ENCODE measurements at places on chromosomes 12 and 14. TPM values are rescaled to one million over a fixed set of nuclear protein-coding genes. Genes with fewer than 3 reads are reported as not detected.

- peaks cover 20% of the 10 kb centered on the region for H3K36me3 ChIP-seq
- peak overlapping the region; percentile 96 for H3K4me3 ChIP-seq
- peaks cover 33% of the 10 kb centered on the region for H3K4me1 ChIP-seq
Measured at GRCh38 chr14:74302152-74302628, 544 bp downstream of the ABCD4 start.

- H3K27me3 ChIP-seq, result peaks cover 6% of the 10 kb centered on the region
- no peaks in the 10 kb centered on the region for H3K36me3 ChIP-seq
- H3K27ac ChIP-seq, result no peak overlapping the region
- DNase-seq, result no peak
- H3K4me3 ChIP-seq, result no peak overlapping the region
Measured at GRCh38 chr12:15318841-15319240, 3.5 kb upstream of the PTPRO start.

GRCh38 chr14:52089218-52089617 is 20.4 kb upstream of the NID2 start:
- H3K27me3 ChIP-seq, result no peaks in the 10 kb centered on the region
- no peaks in the 10 kb centered on the region for H3K36me3 ChIP-seq
- no peak overlapping the region for H3K4me3 ChIP-seq
- DNase-seq, result no peak
- no peaks in the 10 kb centered on the region for H3K4me1 ChIP-seq

GRCh38 chr12:120726510-120726793 is 826 bp downstream of the ACADS start:
- peak overlapping the region; percentile 75 for H3K4me3 ChIP-seq
- peaks cover 28% of the 10 kb centered on the region for H3K36me3 ChIP-seq
- H3K27me3 ChIP-seq, result no peaks in the 10 kb centered on the region

DNA sequence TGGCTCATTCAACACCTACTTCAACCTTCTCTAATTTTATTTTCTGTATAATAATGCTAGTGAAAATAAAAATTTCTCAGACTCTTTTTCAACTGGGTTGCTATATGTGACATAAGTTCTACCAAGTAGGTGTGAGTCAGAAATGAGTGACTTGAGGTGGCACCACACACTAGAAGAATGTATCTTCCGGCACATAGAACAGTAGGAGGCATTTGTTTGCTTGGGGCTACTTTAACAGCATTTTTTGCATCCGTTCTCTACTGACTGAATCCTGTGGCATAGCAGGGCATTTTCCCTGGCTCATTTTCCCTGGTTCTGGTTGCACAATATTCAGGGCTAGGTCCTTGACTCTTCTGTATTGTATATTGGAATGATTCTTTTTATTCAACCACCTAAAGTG is 194.0 kb upstream of the SLC16A7 start:
- H3K27me3 ChIP-seq, result no peaks in the 10 kb centered on the region
- DNase-seq, result no peak
- H3K4me3 ChIP-seq, result no peak overlapping the region
- H3K27ac ChIP-seq, result no peak overlapping the region
- no peaks in the 10 kb centered on the region for H3K4me1 ChIP-seq

DNA sequence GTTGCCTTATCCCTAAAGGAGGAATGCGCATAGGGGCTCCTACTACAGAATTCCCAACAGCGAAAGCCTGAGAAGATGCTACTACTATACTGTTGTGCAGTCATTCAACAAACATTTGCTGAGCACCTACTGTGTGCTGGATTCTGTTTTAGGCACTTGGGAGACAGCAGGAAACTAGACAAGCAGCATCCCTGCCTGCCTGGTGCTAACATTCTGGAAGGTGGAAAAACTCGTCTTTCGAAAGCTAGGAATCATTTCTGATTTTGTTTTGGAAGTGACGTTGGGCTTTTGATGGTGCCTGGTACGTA is 131.5 kb upstream of the NCOR2 start:
- H3K36me3 ChIP-seq, result no peaks in the 10 kb centered on the region
- DNase-seq, result no peak
- H3K27me3 ChIP-seq, result no peaks in the 10 kb centered on the region
- H3K4me3 ChIP-seq, result no peak overlapping the region
- H3K4me1 ChIP-seq, result peaks cover 13% of the 10 kb centered on the region

DNA sequence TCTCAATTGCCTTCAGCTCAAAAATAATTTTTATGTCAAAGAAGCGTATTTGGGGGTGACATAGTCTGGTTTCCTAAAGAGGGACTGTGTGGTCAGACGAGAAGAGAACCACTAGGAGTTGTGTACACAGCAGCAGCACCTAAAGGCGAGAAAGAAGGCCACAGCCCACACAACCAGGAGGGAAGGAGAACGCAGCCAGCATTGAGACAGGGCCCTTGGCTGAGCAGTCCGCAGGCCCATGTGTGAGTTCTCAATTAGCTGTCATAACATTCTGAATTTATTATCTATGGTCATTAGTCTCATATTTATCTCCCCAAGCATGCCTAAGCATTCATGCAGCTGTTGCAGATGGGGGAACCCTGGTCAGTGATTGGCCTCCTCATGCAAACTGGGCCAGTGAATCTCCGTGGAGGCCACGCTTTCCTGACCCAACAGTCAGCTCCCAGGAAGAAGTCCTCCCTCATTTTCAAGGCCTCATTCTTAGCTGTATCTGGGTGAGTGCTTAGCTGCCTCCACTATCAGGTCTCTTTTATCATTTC is 81.2 kb upstream of the ATF7IP start:
- no peaks in the 10 kb centered on the region for H3K36me3 ChIP-seq
- H3K4me1 ChIP-seq, result no peaks in the 10 kb centered on the region
- DNase-seq, result no peak
- H3K27me3 ChIP-seq, result no peaks in the 10 kb centered on the region
- no peak overlapping the region for H3K27ac ChIP-seq

DNA sequence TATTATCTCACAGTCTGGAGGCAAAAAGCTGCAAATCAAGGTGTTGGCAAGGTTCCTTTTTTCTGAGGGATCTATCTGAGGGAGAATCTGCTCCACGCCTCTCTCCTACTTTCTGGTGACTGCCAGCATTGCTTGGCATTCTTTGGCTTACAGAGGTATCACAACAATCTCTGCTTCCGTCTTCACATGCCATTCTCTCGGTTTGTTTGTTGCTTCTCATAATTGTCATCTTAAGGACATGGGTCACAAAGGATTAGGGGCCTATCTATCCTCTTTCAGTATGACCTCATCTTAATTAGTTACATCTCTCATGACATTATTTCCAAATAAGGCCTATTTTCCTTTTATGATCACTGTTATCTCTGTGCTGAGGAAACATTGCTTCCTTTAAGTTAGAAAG is 345.0 kb downstream of the FOXG1 start:
- H3K27me3 ChIP-seq, result no peaks in the 10 kb centered on the region
- no peaks in the 10 kb centered on the region for H3K36me3 ChIP-seq
- H3K4me3 ChIP-seq, result no peak overlapping the region
- H3K4me1 ChIP-seq, result no peaks in the 10 kb centered on the region
- no peak overlapping the region for H3K27ac ChIP-seq
- no peak for DNase-seq

- H3K4me1 ChIP-seq, result no peaks in the 10 kb centered on the region
- no peak overlapping the region for H3K27ac ChIP-seq
- H3K27me3 ChIP-seq, result no peaks in the 10 kb centered on the region
- H3K36me3 ChIP-seq, result peaks cover 57% of the 10 kb centered on the region
- DNase-seq, result no peak
- no peak overlapping the region for H3K4me3 ChIP-seq
Measured at GRCh38 chr12:101764051-101764792, 25.0 kb upstream of the SYCP3 start.

DNA sequence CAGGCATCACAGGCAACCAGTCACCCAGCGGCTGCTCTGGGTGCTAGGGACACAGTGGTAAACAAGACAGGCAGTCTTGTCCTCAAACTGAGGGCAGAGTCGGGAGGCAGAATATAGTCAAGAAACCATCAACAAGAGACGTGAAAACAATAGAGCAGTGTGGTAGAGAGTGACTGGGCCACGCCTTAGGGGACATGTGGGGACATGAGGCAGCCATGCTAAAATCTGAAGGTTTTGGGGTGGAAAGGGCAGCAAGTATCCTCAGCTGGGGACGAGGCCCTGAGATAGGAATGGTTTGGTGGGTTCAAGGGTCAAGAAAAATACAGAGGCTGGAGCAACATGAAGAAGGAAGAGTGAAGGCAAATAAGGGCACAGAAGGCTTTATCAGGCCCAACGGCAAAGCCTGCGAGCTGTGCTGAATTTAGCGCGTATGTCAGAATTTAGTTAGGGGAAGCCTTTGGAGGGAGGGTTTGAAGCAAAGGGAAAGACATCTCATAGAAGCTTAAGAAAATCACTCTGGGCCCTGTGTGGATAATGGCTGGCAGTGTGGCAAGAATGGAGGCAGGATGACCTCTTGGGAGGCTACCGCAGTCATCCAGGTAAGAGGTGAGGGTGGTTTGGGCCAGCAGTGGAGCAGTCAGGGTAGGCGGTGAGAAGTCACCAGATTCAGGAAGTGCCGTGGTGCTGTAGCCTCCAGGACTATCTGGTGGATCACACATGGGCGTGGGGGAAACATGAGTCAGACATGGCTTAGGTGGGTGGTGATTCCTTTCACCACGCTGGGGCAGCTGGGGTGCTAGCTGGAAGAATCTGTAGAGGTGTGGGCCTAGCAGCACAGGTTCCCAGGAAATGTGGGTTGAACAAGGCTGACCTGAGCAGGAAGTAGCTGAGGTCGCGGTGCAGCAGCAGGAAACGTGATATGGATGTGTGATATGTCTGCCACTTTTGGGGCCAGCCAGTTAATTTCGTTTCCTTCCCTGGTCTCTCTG is 3.0 kb downstream of the EVL start:
- H3K36me3 ChIP-seq, result peaks cover 45% of the 10 kb centered on the region
- DNase-seq, result peak; percentile 78
- H3K4me1 ChIP-seq, result peaks cover 67% of the 10 kb centered on the region
- H3K27me3 ChIP-seq, result no peaks in the 10 kb centered on the region
- H3K4me3 ChIP-seq, result peak overlapping the region; percentile 77

GRCh38 chr12:109783965-109784244 is 49.3 kb downstream of the TRPV4 start:
- no peaks in the 10 kb centered on the region for H3K36me3 ChIP-seq
- no peaks in the 10 kb centered on the region for H3K4me1 ChIP-seq
- H3K27me3 ChIP-seq, result no peaks in the 10 kb centered on the region
- no peak overlapping the region for H3K27ac ChIP-seq
- DNase-seq, result no peak

DNA sequence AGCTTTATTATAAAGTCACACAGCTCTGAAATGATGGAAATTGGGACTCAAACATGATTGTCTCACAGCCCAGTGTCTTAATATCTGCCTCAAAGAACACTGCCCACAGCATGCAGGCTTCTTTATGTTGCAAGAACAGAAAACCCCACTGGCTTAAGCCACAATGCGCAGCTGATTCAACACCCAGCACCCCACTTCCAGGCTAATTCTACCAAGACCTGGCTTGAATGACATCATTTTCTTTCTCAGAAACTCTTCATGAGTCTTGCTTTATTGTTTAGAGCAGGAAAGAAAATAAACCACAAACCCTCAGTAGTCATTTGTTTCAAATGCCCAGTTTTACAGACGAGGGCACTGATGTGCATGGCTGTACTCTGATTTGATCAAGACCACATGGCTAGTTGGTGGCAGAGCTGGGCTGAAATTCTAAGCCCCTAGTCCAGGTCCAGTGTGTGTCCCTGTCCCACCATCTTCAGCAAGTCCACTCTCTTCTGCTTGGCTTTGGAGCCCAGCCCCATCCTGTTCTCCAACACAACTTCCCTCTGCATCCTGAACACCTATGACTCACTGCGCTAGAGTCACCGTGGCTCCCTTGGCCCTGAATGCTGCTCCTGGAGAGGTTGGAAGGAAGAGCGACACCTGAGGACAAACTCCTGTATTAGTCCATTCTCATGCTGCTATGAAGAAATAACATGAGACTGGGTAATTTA is 50.3 kb upstream of the SRSF5 start:
- H3K27me3 ChIP-seq, result no peaks in the 10 kb centered on the region
- no peak overlapping the region for H3K4me3 ChIP-seq
- H3K36me3 ChIP-seq, result peaks cover 13% of the 10 kb centered on the region

DNA sequence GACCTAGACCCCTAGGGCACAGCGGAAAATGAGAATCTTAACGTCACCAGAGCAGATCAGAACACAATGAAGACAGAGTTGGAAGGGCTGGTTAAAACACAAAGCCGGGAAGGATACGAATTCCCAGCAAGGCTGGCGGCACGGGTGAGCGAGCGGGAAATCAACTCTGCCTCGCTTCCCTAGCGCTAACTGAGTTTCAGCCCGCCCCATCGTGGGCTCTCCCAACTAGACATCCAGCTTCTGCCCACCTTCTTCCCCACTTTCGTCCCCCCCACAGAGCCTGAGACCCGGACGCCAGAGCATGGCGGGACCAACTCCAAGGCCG is 377 bp downstream of the CCNT1 start:
- H3K27ac ChIP-seq, result peak overlapping the region; percentile 97
- peaks cover 30% of the 10 kb centered on the region for H3K36me3 ChIP-seq
- H3K27me3 ChIP-seq, result no peaks in the 10 kb centered on the region
- DNase-seq, result no peak

DNA sequence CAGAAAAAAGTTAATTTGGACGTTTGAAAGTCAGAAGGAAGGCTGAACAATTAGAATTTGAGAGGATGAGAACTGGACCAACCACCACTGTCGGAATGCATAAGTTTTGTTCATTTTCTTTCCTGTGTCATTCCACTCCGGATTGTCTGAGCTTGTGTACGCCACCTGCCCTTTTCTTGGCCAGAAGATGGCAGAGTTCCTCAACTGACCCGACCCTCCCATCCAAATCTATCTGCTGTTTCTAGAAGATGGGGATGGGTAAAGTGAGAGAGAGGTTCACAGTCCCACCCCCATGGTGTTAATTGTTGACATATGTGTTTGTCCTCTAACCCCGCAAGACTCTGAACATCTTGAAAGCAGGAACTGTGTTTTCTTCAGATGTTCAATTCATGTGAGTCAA is 388.0 kb downstream of the VRK1 start:
- no peak overlapping the region for H3K4me3 ChIP-seq
- no peaks in the 10 kb centered on the region for H3K27me3 ChIP-seq
- peak; percentile 48 for DNase-seq
- H3K4me1 ChIP-seq, result peaks cover 5% of the 10 kb centered on the region

DNA sequence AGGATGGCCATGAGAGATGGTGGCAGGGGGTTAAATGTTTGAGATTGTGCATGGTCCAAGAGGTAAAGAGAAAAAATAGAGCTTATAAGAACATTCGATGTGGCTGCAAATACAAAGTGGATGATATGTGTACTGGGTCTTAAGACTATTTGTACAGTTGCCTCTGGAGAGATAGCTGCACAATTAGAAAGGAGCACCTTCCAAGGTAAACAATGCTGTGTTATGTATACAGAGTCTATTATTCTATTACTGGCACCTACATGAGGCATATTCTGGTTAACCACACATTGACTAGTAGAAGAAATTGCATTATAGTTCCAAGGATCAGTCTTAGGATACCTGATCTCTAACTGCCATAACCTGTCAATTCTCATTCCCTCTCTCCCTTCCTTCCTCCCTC is 238.0 kb upstream of the FOXN3 start:
- no peaks in the 10 kb centered on the region for H3K4me1 ChIP-seq
- no peak overlapping the region for H3K27ac ChIP-seq
- H3K27me3 ChIP-seq, result no peaks in the 10 kb centered on the region
- H3K36me3 ChIP-seq, result no peaks in the 10 kb centered on the region
- H3K4me3 ChIP-seq, result no peak overlapping the region

The KLRG1 gene
- total RNA-seq, result 8.4 TPM

The CCDC175 gene
- not detected for total RNA-seq

The KLRC3 gene
- not detected for total RNA-seq
